Femur (tissue), 1 donor: ENCODE measurements at places on chromosomes 1 and 21.

DNA sequence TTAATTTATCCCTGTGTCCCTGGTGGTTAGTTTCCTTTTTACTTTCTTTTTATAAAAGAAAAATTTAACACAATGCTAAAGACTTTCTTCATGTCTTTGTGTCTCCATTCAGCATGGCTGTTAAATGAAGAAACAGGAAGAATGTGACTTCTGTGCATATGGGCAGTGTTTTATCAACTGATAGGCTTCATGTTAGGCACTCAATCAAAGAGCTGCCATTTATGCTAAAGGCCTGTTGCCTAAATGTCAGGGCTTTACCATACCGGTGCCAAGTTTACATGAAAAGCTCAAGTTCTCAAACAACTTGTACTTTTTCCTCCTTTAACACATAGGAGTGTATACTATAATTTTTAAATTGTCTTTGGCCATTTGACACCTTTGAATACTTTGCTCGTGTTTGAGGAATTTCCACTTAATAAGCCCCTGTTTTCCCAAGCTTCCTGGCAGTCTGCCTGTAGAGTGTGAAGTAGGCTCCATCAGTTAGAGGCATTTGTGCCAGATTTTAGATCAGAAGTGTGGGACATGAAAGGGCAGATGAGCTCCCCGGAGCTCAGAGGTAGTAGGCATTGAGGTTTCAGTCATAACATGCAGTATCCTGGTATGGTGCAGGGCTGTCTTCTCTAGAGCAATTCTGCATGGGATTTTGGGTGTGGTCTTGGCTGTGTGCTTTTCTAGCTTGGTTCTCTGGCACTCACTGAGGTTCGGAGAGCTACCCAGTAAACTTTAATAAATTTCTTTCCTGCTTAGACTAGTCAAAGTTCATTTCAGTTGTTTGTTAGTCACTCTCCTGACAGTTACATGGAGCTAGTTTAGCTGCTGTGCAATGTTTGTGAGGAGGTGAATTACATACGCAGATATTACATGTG lies 119.0 kb downstream of the LEPR start:
- DNase-seq = no peak

- no peak for DNase-seq
Observed at GRCh38 chr1:166960858-166961474, 14.4 kb downstream of the ILDR2 start.

- DNase-seq = no peak
Observed at GRCh38 chr1:62241371-62242131, 46.9 kb downstream of the L1TD1 start.

DNA sequence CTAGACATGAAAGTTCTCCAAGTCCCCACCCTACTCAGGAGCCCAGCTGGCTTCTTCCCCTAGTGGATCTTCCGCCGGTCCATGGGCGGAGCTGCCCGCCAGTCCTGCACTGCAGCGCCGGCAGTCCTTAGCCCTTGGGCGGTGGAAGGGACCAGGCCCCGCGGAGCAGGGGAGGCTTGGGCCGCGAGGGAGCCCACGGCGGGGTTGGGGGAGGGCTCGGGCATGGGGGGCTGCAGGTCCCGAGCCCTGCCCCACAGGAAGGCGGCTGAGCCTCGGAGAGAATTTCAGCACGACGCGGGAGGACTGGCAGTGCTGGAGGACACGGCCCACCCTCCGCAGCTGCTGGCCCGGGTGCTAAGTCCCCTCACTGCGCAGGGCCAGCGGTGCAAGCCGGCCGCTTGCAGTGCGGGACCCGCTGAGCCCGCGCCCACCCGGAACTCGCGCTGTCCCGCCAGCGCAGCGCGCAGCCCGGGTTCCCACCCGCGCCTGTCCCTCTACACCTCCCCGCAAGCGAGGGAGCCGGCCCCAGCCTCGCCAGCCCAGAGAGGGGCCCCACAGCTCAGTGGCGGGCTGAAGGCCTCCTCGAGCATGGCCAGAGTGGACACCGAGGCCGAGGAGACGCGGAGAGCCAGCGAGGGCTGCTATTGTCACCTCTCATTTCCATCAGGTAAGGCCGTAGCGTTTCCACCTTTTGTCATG lies 1398.6 kb downstream of the MRPL39 start:
- no peak for DNase-seq

DNA sequence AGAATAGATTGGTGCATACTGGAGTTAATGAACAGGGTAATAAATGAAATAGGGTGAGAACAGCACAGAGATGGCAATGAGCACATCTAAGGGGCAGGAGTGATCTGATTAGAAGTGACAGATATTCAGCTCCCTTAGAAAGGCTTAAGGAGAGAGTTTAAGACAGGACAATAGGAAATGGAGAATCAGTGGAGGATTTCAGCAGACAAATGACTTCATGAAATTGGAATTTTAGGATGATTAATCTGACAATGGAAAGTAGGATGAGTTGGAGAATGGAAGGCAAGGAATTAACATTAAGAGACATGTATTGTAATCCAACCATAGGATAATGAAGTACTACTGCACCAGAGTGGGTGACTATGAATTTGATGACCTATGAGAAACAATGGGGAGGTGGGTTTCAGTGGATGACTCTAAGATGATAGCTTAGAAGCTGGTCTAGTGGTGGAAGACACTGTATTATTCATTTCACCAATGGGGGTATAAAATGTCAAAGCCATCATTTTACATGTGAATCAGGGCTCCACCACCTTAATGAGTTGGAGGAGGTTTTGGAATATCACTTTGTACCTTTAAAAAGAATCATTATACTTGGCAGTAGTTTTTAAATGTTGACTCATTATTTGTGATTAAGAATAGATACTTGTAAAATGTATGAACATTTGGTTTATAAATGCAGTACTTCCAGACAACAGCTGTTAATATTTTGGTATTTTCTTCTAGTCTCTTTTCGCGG lies 139.1 kb downstream of the PLA2G4A start:
- DNase-seq = no peak

- DNase-seq = peak; percentile 3
Observed at GRCh38 chr1:180170546-180171151, 16.0 kb downstream of the QSOX1 start.

DNA sequence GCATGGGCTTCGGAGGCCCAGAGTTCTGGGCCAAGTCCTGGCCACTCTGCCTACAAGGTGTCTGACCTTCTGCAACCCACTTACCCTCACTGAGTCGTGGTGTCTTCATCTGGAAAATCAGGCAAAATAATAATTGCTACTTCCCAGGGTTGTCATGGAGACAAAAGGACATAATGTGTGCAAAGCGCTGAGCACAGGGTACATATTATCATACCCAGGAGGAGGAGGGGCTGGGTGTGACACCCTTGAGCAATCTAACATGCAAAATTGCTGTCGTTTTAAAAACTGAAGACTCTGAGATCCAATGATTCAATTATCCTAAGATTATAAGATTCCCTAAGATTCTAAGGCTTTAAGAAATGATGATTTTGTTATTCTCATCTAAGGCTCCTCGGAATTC lies 459.5 kb downstream of the PTPRU start:
- DNase-seq = no peak

DNA sequence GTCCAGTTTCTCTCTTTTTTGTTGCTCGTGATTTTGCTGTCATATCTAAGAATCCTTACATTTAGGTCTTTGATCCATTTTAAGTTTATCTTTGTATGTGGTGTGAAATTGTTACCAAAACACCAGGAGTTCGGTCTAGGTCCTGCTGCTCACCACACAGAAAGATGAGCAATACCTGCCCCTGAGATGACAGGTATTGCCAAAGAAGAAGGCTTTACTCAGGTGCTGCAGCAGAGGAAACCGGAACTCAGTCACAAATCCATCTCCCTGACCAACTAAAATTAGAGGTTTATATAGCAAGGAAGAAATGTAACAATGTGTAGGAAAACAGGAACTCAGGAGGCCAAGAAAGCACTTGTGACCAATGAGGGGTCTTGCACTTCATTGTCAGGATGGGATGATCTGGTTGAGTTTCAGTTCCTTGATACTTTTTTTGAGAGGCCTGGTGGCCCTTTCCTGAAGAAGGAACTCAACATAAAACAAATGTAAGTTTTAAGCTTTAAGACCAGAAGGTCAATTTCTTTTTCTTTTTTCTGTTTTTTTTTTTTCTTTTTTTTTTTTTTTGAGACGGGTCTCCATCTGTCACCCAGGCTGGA lies 16.5 kb upstream of the SETDB1 start:
- DNase-seq = no peak

DNA sequence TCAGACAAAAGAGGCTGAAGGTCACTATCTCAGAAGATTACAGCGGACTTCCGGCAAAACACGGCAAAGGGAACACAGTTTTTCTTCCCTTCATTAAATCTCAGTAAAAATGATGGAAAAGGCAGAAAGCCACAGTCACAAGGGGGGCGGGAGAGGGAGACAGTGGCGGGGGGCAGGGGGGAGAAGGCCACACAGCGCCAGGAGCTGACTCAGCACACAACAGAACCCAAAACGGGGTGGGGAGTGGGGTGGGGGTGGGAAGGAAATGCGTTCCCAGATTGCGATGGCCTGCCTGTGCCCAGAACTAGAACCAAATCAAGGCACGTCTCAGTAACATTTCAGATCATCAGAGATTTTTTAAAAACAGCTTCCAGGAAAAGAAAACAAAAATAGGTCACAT lies 13.4 kb downstream of the CFAP74 start:
- peak; percentile 71 for DNase-seq

DNA sequence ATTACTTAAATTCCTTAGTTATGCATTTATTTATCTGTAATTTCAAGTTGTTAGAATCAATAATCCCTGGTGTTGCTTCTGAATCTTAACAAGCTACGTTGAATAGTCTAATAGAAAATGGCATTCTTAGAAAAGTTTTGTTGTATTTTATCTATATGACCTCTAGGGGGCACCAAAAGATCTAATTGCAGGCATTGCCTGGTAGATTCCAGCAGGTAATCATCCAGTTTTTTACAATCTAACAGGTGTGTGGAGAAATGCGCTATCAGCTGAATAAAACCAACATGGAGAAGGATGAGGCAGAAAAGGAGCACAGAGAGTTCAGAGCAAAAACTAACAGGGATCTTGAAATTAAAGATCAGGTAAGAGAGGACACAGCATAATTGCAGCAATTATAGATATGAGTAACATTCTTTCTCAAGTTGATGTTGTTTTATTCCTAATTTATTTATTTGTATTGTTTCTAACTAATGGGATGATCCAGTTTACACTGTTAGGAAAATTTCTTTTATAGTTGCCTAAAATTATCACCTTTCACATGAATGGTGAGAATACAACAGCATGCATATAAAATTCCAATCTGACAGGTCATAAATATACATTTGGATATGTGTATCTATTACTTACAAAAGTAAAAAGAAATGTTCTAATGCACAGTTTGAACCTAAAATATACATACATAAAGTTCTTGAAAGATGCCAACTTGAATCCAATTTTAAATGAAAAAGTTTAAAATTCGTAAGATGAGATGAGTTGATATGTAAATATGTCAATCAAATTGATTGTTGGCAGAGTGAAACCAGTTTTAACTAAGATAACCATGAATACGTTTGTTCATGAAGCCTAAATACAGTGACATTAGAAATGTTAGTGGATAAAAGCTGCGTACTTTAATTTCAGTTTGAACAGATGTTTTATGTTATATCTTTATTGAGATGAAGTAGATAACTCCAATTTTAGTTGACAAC lies 88.4 kb downstream of the SDCCAG8 start:
- DNase-seq = no peak

- DNase-seq = peak; percentile 2
Observed at GRCh38 chr1:211638689-211639101, 36.7 kb downstream of the NEK2 start.

DNA sequence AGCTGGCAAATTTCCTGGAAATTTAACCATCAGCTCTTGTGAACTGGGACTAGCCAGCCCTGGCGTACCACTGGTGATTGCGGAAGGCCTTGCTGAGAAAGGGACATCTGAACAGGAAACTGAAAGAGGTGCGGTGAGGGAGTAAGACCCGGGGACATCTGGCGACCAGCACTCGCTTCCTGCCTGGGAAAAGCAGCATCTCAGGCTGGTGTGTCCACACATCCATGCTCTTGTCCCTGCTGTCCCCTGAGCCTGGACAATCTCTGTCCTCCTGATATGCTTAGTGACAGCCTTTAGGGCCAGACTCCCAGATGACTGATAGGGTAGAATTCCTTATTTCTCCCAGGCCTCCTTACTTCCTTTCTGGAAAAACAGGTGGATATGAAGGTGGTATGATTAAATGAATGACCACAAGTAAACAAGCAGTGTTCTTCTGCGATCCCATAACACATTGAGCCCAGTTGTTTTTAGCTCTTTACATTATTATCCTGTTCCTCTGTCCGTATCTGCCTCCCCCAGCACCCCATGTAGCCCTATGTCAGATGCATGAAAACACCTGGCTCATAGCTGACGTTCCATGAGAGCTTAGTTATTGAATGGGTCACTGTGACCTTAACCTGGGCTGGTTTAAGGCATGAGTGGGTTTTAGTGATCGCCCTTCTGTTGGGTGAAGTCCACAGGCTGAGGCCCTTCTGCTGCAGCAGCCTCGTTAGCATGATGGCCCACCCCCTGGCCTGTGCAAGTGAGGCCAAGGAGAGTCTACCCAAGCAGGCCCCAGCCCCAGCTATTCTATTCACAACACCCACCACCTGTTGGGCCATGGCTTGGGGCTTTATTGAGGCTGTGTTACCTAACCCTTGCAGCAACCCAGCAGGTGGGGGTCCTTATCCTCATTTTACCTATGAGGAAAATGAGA lies 76.1 kb upstream of the GADD45A start:
- no peak for DNase-seq

- DNase-seq = no peak
Observed at GRCh38 chr1:57986432-57986831, 560.1 kb downstream of the OMA1 start.

DNA sequence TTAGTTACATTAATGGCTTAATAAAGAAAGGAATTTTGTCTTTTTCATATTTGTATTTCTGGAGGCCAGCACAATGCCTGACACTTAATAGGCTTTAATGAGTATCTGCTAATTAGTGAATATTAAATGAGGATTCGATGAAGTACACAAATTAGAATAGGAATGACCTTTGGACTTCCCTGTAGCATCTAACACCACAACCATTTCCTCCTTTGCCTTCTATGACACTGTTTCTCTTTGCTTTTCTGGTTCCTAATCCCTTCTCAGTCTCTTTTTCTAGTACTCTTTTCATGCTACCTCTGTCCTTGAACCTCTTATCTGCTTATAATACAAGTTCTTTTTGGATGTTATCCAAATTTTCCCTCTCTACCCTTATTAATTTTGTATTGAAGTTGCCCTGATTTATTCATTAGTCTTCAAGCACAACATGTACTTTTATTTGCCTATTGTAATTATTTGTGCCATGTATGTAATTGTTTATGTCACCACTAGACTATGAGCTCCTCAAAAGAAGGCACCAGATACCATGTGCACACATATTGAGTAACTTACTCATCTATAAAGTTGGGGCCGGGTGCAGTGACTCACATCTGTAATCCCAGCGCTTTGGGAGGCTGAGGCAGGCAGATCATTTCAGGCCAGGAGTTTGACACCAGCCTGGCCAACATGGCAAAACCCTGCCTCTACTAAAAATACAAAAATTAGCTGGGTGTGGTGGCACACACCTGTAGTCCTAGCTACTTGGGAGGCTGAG lies 23.8 kb downstream of the RPS27 start:
- no peak for DNase-seq

GRCh38 chr1:145759721-145760120 lies 40.4 kb downstream of the CD160 start:
- DNase-seq = no peak
